T-helper 17 cell (primary cell): ENCODE measurements at places on chromosomes 13 and 19. TPM values are rescaled to one million over a fixed set of nuclear protein-coding genes. Genes with fewer than 3 reads are reported as not detected.
A peak's percentile ranks its signal among the peaks of the same experiment; 100 is the strongest.

Gene LHB
- total RNA-seq, result not detected

Gene PODNL1
- not detected for total RNA-seq

Gene FLT1
- 0.27 TPM for total RNA-seq

- H3K36me3 ChIP-seq, result peaks cover 2% of the 10 kb centered on the region
- H3K4me1 ChIP-seq, result peaks cover 45% of the 10 kb centered on the region
- no peak for DNase-seq
- H3K4me3 ChIP-seq, result peak overlapping the region; percentile 58
- H3K27me3 ChIP-seq, result no peaks in the 10 kb centered on the region
- H3K27ac ChIP-seq, result peak overlapping the region; percentile 54
Measured at GRCh38 chr13:46577696-46578589, 25.0 kb downstream of the LRCH1 start.

- H3K27me3 ChIP-seq, result no peaks in the 10 kb centered on the region
- peaks cover 6% of the 10 kb centered on the region for H3K36me3 ChIP-seq
- no peak overlapping the region for H3K4me3 ChIP-seq
Measured at GRCh38 chr19:17778968-17779929, 15.7 kb upstream of the B3GNT3 start.

DNA sequence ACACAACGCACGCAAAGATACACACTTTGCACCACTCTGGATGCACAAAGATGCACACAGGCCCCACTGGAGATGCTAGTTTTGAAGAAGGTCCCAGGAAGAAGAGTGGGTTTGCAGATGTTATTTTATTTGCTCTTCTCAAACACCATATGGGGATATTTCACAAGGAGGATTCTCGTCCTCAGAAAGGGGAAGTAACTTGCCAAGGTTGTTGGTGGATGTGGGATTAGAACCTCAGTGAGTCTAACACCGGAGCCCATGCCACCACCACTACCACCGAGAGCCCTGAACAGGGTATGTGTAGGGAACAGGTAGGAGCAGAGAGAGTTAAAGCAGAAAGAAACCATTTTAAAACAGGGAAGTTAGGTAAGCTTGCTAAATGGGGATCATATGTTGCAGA is 9.6 kb upstream of the CEACAM6 start:
- peaks cover 5% of the 10 kb centered on the region for H3K4me1 ChIP-seq
- DNase-seq, result no peak

GRCh38 chr19:55098716-55099556 is 18.5 kb downstream of the PPP1R12C start:
- H3K27me3 ChIP-seq, result no peaks in the 10 kb centered on the region
- H3K36me3 ChIP-seq, result peaks cover 2% of the 10 kb centered on the region
- no peak overlapping the region for H3K4me3 ChIP-seq
- no peak for DNase-seq
- H3K27ac ChIP-seq, result no peak overlapping the region

DNA sequence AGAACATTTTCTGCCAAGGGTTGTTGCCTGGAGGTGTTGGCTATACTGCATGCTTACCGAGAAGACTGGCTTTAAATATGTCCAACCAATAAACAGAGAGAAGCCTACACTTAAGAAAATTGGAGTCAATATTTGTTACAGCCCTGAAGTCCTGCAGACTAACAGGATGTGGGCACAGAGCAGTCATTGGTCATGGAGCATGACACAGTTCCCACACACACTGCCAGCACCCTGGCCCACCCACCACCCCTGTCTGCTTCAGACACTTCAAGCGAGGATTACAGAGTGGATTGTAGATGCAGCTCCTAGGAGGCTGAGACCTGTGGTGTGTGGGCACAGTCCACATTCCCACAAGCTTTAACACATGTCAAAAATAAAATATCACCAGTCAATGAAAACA is 21.0 kb upstream of the SERP2 start:
- peaks cover 4% of the 10 kb centered on the region for H3K4me1 ChIP-seq
- no peak overlapping the region for H3K4me3 ChIP-seq
- H3K27me3 ChIP-seq, result peaks cover 29% of the 10 kb centered on the region
- DNase-seq, result no peak
- H3K36me3 ChIP-seq, result no peaks in the 10 kb centered on the region
- no peak overlapping the region for H3K27ac ChIP-seq

GRCh38 chr13:41588899-41589298 is 131.5 kb downstream of the RGCC start:
- no peak overlapping the region for H3K4me3 ChIP-seq
- no peak overlapping the region for H3K27ac ChIP-seq
- H3K36me3 ChIP-seq, result peaks cover 2% of the 10 kb centered on the region
- peaks cover 2% of the 10 kb centered on the region for H3K4me1 ChIP-seq

- peaks cover 6% of the 10 kb centered on the region for H3K4me1 ChIP-seq
- H3K27me3 ChIP-seq, result peaks cover 56% of the 10 kb centered on the region
- no peak overlapping the region for H3K27ac ChIP-seq
- H3K4me3 ChIP-seq, result no peak overlapping the region
- peaks cover 5% of the 10 kb centered on the region for H3K36me3 ChIP-seq
Measured at GRCh38 chr13:101150998-101151397, 265.3 kb downstream of the NALCN start.
